ENCODE measurements at places on chromosomes 3 and 15.

DNA sequence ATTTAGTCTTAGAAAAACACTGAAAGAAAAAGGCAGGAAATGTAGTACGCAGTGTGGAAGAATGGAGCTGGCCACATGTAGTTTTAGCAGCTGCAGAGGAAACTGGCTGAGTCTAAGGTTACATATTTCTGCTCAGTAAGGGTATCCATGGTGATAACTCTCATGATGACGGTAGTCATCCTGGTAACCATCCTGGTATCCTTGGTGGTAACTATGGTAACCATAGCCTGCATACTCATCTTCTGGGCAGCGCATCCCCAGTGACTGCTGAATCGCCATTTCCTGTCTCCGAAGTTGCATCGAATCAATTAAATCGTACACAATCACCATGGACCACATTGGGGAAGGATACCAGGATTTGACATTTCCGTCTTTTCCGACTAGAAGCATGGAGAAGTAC is 35.7 kb downstream of the CCDC80 start:
- DNase-seq, result peak; percentile 99

- DNase-seq, result peak; percentile 46
Measured at GRCh38 chr3:50267280-50267913, 1.6 kb upstream of the SEMA3B start.

DNA sequence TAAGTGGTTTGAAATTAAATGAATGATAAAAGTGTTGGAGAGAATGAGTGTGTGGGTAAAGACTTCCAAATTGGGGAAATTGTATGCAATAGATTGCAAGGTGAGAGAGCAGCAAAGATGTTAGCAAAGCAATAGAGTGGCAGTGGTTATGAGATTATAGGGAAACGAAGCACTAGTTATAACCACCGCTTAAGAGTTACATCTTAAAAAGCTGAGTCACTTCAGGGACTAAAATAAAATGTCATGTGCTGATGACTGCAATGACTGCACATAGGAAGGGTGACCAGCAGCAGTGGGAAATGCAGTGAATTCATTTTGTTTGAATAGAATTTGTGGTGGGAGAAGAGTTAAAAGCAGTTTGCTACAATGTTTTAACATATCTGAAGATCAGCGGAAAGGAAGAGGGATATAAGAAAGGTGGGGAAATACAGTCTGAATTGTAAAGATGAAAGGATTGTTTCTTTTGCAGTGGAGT is 127.3 kb downstream of the RAP2B start:
- DNase-seq, result peak; percentile 37

DNA sequence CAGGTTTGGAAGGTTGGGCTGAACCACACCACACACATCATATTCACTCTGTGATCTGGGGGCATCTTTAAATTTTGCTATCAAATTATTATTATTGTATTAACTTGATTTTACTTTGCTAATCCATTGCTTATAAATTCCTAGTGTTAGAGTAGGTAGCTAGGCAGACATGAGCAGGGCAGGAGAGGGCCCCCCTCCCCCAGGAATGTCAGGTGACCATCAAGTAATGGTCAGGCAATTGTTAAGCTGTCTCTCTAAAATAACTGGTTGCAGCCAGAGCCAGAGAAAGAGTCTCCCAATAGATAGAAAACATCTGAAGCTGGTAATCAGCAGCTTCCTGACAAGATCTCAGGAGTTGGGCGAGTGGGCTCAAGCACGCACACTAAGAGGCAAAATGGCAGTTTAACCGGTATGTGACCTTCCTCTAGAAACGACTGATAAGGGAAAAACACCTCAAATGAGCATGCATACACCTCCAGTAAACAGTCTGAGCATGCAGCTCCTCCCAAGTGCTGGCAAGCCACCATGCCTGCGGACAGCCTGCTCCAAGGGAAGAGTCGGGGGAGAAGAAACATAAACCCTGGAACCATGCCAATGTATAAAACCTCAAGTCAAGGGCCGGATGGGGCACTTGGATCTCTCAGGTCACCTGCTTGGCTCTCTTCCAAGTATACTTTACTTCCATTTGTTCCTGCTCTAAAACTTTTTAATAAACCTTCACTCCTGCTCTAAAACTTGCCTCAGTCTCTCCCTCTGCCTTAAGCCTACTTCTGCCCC is 3.1 kb upstream of the CXCR6 start:
- no peak for DNase-seq

GRCh38 chr3:22141769-22142168 is 390.8 kb upstream of the ZNF385D start:
- no peak for DNase-seq

DNA sequence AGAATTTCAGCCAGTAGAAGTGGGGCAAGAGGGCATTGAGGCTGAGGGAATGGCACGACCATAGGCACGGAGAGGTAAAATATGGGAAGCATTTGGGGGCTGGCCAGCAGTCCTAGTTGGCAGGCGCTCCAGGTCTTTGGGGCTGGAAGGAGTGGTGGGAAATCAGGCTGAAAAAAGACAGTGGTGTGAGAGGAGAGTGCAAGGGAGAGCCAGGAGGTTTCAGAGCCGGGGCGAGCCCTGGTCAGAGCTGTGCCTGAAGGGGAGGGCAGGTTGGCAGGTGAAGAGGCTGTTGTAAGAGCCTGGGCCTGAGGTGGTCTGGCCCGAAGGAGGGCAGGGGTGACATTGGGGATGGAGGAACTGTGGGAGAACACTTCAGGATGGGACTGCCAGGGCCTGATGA is 1.6 kb upstream of the IDH3A start:
- no peak for DNase-seq

- DNase-seq, result peak; percentile 88
Measured at GRCh38 chr3:149969110-149969939, 1.4 kb downstream of the PFN2 start.

- DNase-seq, result no peak
Measured at GRCh38 chr3:29301332-29302019, 20.6 kb downstream of the RBMS3 start.

- DNase-seq, result no peak
Measured at GRCh38 chr3:63922491-63923199, 10.5 kb upstream of the SCAANT1 start.

- DNase-seq, result peak; percentile 98
Measured at GRCh38 chr3:119310071-119310470, 15.9 kb downstream of the ARHGAP31 start.

DNA sequence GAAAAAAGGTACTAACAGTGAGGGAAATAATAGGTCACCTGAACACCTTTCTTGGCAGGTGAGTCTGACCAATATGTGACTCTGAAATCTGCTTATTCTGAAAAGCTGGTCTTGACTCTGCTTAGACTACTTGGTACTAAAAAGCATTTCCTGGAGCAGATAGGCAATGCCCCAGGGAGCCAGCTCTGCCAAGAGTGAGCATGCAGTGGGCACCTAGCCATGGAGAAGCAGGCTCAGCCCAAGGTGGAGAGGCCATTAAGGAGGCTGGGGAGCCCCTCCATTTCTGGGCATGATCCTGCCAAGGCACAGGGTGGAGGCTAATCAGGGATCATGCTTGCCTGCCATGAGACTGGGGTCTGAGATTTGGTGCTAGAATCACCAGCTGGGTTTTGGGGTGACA is 1.6 kb upstream of the LTF start:
- no peak for DNase-seq

GRCh38 chr3:63279005-63279841 is 1.1 kb downstream of the SYNPR start:
- DNase-seq, result no peak

DNA sequence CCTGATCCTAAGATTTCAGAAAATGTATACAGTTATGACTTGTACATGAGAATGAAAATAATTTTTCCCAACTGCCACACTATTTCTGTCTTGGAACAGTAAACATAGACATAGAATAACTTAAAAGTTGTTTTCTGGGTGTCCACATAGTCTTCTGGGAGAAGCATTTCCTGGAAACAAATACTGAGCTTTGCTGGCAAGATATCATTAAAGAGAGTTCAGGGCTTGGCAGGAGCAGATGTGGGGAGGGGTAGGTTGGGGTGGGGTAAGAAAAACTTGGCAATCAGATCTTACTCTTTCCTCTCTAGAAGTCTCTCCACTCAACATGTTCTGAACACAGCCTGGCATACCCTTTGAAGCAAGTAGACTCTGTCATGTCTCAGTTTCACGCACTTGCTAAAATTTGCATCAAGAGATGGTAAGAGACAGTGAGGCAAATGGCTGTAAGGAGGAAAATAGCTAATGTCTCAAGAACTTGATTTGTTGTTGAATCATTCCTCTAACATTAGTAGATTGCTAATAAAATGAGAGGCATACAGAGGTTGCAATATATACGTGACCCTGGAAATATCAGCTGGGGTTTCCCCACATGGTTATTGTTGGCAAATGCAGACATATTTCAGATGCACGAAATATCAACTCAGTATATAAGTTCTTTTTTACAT is 27.3 kb upstream of the ABI3BP start:
- peak; percentile 60 for DNase-seq

Data from choroid plexus epithelial cell (primary cell).